Aorta (tissue), 5 donors: ENCODE measurements at places on chromosomes 1 and 21.

DNA sequence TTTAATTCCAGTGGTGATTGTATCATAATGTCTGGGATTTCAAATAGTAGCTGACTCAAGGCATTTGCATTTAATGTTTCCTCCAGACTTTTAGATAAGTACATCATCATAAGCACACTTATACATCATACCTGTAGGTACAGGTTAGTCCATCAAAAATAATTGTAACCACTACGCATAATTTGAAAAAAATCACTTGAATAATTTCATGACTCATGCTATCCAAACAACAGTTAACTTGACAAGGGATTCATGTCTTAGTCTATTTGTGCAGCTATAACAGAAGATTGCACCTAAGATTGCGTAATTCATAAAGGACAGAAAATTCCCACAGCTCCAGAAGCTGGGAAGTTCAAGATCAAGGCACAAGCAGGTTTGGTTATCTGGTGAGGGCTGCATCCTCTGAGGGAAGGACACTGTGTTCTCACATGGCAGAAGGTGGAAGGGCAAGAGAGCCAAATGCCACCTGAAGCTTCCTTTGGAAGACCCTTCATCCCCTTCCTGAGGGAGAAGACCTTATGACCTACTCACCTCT is 801.7 kb upstream of the BRINP3 start:
- DNase-seq: no peak

DNA sequence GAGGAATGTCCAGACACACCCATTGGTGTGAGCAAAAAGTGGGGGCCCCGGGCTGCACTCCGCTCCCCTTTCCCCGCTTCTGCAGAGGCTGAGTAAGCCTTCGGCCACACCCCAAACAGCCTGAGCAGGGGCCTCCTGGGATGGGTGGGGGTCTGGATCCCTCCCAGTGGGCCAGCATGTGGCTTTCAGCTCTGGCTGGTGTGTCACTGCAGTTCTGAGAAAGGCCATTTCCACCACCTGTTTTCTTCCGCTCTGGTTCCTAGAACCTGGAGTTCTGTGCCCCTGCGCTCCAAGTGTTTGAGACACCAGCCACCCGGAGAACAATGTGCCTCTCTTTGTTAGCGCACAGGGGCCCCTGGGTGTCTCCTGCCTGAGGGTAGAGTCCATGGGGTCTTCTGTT is 30.9 kb downstream of the SLC37A1 start:
- no peak for DNase-seq

GRCh38 chr1:116352349-116352813 is 20.7 kb upstream of the ATP1A1 start:
- DNase-seq: no peak

- DNase-seq: no peak
Measured at GRCh38 chr1:84506729-84507453, 510 bp upstream of the GNG5 start.

DNA sequence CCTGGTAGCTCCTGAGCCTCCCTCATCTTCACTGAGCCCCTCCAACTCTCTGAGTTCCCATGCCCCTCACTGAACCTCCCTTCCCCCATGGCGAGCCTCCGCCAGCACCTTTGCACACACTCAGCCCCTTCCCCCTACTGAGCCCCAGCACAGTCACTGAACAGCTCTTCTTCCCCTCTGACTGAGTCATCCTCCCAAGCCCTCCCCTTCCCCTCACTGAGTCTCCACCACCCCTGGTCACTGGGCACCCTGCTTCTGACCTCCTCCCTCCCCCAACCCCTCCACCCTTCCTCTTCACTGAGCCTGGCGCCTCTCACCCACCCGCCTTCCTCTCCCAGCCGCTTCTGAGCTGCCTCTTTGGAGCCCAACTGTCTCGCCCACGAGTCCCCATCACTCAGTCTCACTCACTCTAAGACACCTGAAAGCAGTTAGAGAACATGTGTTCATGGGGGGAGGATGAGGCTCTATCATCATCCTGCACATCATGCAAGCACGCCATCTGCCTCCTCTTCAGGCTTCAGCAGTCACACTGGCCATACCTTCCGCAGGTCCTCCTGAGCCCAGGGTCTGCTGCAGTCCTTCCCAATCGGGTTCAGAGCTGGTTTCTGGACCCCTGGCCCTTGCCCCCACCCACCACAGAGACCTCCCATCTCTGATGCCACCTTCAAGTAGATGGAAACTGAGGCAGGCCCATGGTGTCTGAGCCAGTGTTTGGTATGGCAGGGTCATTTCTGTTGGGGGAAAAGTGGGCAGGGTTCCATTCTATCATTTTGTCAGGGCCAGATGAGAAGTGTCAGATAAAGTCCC is 2.0 kb upstream of the TRNP1 start:
- DNase-seq: no peak

GRCh38 chr1:50977575-50978143 is 7.6 kb downstream of the CDKN2C start:
- peak; percentile 85 for DNase-seq

- no peak for DNase-seq
Measured at GRCh38 chr1:66291531-66291864, 242.5 kb upstream of the SGIP1 start.

GRCh38 chr1:199937161-199937560 is 90.3 kb upstream of the NR5A2 start:
- DNase-seq: no peak

GRCh38 chr1:151993734-151994496 is at the start of gene S100A10:
TSS of gene S100A10 (minus strand) at chr1:151993859. CDS start at chr1:151986230, 7,629 bp downstream.
- peak; percentile 93 for DNase-seq

DNA sequence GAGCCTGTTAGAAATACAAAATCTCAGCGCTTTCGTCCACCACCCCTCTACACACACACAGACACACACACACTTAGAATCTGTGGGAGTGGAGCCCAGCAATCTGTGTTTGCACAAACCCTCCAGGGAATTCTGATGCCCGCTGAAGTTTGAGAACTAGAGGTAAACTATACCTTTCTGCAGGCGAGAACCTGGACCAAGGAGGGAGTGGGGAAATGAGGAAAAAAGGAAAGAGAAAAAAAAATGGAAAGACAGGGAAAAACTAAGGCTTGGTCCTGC is 468 bp upstream of the NIBAN1 start:
- DNase-seq: no peak

DNA sequence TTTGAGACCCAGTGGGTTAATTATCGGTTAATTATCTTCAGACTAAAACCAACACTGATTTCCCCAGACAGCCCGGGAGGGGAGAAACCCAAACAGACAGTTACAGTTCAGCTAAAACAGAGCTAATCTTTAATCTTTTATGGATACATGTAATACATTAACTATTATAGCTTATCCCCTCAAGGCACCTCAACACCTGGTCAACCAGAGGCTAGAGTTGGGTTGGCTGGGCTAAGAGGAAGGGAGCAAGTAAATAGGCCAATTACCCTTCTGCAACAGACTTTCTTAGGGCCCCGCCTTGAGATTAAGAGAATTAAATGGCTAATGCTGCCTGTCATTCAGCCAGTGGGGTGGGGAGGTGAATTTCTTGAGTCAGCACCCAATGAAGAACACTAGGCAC is 6.6 kb upstream of the MED18 start:
- DNase-seq: no peak

GRCh38 chr1:21305900-21306189 is 15.6 kb upstream of the ECE1 start:
- no peak for DNase-seq

- peak; percentile 84 for DNase-seq
Measured at GRCh38 chr1:158285756-158286241, 3.9 kb upstream of the CD1C start.

- no peak for DNase-seq
Measured at GRCh38 chr1:119358636-119359035, 9.9 kb upstream of the HAO2 start.

DNA sequence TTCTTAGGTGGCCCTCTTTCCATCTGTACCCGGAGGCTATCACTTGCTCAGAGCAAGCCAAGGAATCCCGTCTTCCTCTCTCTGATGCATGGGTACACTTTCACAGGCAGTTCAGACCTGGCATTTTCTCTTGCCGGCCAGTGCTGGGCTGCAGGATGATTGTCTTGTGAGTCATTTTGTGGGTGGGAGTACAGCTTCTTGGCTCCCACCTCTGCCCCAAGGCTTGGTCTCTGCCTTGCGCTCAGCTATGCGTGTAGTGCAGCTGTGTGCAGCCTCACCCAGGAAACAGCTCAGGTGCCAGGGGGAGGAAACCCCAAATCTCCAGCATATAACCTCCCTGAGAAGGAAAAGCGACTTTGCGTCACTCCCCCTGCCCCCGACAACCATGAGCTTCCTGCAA is 3.9 kb upstream of the AJAP1 start:
- DNase-seq: no peak

DNA sequence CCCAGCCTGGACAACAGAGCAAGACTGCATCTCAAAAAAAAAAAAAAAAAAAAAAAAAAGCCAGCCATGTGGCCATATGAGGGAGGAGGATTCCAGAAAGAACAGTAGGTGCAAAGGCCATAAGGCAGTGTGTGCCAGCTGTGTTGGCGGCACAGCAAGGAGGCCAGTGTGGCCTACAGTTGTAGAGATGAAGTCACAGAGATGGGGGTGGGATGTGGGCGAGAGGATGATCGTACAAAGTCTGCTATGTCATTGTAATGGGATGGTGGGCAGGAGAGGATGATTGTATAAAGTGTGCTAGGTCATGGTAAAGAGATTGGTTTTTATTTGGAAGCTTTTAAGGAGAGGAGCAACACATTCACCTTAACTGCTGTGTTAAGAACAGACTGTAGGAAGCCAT is 9.8 kb upstream of the CR1 start:
- no peak for DNase-seq

- DNase-seq: no peak
Measured at GRCh38 chr1:238767321-238767720, 619.0 kb upstream of the CHRM3 start.

DNA sequence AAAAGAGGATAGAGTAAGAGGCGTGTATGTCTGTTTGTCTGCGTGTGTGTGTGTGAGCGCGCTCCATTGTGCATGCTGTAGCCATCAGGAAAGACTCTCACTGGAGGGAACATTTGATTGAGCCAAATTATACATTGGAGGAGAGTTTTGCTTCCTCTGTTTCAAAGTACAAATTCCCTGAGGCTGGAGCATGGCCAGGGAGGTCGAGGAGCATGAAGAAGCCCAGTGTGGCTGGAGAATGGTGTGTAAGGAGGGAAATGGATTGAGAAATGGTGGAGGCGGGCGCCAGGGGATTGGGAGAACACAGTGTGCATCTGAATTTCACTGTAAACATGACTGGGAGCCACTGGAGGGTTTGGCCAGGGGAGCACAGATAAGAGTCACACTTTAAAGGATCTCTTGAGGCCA is 22.1 kb upstream of the EFNA1 start:
- no peak for DNase-seq

DNA sequence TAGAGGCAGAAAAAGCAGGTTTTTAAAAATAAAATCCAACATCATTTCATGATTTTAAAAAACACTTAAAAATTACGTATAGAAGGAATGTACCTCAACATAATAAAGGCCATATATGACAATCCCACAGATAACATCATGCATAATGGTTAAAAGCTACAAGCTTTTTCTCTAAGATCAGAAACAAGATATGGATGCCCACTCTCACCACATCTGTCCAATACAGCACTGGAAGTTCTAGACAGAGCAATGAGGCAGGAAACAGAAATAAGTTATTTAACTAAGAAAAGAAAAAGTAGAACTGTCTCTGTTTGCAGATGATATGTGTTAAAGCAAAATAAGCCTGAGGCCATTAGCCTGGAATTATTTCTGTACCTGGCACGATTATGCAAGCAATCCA is 96.3 kb downstream of the UCHL5 start:
- DNase-seq: no peak

- no peak for DNase-seq
Measured at GRCh38 chr1:2544875-2545640, 11.1 kb upstream of the TNFRSF14 start.

DNA sequence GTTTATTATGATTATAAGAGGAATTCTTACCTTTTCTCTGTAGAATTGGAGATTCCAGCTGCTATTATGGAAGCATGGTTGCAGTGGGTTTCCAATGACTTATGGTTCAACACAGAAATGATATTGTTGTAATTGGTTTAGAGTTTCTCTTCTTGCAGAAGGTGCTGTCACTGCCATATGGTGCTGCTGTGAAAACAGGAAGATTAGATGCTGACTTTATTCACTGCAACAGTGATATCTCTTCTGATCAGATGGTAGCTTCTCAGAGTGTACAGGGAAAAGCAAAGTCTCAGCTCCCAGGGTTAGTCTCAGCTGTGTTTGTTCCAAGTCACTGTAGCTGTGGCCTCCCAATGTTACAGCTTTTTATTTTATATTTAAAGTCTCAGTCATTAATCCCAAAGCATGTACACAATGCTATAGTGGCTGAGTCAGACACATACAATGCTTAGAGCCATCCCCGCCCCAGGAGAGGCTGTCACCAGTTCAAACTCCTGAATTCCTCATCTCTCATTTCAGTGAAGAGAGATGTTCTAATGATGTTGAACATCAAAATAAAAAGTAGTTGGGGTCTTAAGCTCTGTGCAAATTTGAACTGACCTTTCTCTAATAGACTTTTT is 42.7 kb upstream of the RGS2 start:
- DNase-seq: no peak

GRCh38 chr1:1222575-1223225 is 8.7 kb upstream of the TNFRSF4 start:
- no peak for DNase-seq

- DNase-seq: no peak
Measured at GRCh38 chr1:24619376-24619775, 23.7 kb upstream of the SRRM1 start.

GRCh38 chr21:45293220-45293725 is 5.6 kb upstream of the POFUT2 start:
- no peak for DNase-seq

GRCh38 chr1:152983234-152983633 is 647 bp upstream of the SPRR1A start:
- no peak for DNase-seq
